ENCODE measurements at places on chromosomes 12 and 14.
A peak's percentile ranks its signal among the peaks of the same experiment; 100 is the strongest.

DNA sequence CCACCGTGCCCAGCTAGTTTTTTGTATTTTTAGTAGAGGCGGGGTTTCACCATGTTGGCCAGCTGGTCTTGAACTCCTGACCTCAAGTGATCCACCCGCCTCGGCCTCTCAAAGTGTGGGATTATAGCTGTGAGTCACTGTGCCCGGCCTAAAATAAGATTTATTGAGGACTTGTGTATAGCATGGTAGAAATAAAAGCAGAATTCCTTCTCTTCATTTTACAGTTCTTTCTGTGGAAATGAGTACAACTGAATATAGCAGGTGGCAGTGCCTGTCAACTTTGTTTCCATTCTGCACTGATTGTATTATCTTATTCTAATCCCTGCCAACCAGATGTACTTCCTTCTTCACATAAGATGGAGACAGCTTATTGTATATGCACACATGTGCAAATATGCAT, 41.0 kb downstream of the DIP2B start:
- DNase-seq = no peak

- peak; percentile 30 for DNase-seq
Observed at GRCh38 chr12:85468356-85469157, 188.5 kb downstream of the ALX1 start.

DNA sequence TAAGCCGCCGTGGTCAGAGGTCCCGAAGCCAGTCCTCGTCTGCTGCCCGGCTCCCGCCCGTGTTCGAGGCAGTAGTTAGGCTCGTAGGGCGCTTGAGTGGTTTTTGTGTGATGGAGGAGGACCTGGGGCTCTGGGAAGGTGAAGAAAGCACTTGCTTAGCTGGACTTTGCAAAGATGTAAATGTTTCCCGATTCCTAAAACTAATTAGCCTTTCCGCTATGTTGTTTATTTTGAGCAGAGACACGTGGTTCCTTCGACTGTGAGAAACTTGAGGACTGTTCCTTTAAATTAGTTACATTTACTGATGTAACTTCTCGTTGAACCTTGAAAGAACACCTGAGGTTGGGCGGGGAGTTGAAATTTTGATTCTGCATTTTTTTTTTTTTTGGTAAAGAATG, 33.9 kb downstream of the MIA2 start:
- DNase-seq = no peak

GRCh38 chr14:75961662-75962061, 20.1 kb downstream of the TGFB3 start:
- no peak for DNase-seq

- no peak for DNase-seq
Observed at GRCh38 chr14:22012452-22012851, 338.8 kb upstream of the OR4E1 start.

GRCh38 chr12:90234472-90234871, 525.8 kb upstream of the ATP2B1 start:
- no peak for DNase-seq

GRCh38 chr12:60100852-60101251, 505.0 kb downstream of the SLC16A7 start:
- no peak for DNase-seq

GRCh38 chr14:24392325-24393091, 6.3 kb upstream of the NYNRIN start:
- DNase-seq = no peak

- DNase-seq = peak; percentile 58
Observed at GRCh38 chr14:33475623-33476022, 475.3 kb downstream of the EGLN3 start.

- DNase-seq = no peak
Observed at GRCh38 chr14:93772263-93772662, 16.0 kb downstream of the PRIMA1 start.

DNA sequence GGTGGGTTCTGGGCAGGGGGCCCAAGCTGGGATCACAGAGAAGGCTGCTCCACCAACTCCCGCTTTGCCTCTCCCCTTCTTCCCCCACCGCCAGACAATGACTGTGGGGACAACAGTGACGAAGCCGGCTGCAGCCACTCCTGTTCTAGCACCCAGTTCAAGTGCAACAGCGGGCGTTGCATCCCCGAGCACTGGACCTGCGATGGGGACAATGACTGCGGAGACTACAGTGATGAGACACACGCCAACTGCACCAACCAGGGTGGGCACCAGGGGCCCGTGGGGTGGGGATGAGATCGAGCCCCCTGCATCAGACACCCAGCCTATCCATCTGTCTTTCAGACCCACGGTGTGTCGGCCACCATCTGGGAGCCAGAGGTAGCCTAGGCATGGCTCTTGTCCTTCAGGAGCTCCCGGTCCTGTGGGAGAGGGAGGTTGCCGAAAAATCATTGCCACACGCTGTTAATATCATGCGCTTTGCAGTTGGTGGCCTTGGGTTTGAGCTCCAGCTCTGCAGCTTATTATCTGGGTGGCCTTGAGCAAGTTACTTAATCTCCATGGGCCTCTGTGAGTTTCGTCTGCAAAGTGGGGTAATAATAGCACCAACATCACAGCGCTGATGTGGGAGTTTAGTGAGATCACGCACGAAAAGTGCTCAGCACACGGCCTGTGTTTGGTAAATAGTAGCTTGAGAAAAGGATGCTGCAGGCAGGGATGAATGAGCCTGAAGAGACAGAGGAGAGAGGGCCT, 21.8 kb upstream of the LRP1-AS start:
- DNase-seq = no peak

DNA sequence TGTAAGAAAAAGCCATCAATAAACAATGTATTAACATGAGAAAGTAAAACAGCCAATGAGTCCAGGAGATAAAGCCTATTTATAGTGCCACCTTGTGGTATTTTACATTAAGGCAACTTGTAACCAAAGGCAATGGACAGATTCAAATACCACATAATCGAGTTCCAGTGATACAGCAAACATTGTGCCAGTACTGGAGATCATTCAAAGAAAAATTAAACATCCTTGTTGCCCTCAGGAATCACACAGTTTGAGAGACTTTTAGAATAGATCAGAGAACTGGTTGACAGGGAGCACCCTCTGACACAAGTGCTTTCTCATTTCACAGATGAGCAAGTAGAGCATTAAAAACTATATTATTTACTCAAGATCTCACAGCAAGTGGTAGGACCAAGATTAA, 98.1 kb downstream of the DDHD1 start:
- DNase-seq = peak; percentile 14

DNA sequence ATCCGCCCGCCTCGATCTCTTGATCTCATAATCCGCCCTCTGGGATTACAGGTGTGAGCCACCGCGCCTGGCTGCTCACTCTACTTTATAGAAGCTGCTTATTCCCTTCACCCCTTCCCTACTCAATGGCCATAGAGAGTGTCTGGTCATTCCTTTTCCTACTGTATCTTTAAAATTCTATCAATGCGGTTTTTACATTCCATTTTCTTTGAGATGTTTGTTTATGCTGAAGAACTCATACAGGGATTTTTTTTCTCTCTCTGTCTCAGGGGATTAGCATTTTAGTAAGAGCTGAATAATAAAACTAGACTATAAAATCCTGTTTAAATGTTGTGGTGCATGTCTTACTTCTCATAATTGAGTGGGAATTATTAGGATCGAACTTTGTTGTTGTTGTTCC, 218.6 kb upstream of the FOXN3 start:
- DNase-seq = no peak

- DNase-seq = no peak
Observed at GRCh38 chr12:10218021-10218420, 5.3 kb downstream of the GABARAPL1 start.

DNA sequence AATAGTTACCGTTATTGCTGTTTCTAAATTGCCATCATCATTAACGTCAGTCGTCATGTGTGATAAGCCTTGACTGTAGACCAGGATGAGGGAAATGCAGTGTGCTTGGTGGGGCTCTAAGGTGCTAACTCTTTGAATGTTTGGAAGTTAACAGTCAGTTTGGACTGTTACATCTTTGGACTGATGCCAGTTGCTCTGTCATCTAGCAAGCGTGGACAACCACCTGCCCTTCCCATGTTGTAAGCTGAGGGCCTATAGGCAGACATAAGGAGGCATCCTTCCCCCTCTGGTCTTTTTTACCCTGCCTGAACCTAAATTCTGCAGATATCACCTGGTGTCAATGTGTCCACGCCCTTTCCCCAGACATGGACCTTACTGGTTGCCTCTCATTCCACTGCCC, 94.4 kb downstream of the PPP2R5C start:
- no peak for DNase-seq

- no peak for DNase-seq
Observed at GRCh38 chr14:96260341-96260821, 4.4 kb downstream of the BDKRB1 start.

DNA sequence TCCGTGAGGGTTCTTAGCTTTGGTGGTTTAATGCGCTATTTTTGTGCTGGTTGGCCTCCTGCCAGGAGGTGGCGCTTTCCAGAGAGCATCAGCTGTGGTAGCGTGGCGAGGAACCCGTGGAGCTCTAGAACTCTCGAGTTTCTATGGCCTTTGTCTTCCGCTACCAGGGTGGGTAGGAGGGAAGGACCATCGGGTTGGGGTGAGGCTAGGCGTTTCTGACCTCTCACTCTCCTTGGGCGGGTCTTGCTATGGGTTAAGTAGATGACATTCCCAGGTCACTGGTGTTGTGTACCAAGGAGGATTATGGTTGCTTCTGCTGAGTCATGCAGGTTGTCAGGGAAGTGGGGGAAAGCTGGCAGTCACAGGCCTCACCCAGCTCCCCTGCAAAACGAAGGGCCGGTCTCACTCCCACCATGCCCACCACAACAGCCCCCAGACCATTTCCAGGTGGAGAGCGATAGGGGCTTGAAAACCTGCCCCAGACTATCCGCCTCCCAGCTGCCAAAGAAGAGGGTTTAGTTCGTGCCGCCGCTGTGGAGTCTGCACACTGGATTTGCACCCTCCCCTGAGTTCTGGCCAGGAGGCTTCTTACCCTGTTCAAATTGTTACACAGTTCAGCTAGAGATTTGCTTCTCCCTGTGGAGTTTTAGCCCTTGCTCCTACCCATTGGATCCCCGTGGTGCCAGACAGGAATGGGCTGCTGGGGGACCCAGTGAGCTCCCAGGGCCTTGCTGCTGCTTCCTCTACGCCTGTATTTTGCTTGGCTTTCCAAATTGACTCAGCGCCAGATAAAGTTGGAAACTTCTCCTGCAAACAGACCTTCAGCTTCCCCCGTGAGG, 21.9 kb downstream of the RNFT2 start:
- DNase-seq = no peak

DNA sequence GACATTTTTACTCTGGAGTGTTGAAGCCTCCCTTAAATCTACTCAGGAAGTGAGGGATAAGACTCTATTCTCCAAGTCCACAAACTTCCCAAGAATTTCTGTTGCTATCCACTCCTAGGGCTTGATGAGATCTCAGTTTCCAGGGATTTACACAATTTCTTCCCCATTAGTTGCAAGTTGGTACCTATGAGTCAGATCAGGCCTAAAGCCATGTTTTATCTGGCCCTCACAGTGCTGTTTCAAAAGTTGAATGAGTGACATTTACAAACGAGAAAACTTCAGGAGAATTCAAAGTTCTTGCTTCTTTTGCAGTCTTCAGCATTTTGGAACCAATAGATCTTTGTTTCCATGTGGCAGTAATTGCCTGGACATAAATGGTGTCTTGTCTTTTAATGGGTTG, 156.4 kb upstream of the SYT10 start:
- no peak for DNase-seq

DNA sequence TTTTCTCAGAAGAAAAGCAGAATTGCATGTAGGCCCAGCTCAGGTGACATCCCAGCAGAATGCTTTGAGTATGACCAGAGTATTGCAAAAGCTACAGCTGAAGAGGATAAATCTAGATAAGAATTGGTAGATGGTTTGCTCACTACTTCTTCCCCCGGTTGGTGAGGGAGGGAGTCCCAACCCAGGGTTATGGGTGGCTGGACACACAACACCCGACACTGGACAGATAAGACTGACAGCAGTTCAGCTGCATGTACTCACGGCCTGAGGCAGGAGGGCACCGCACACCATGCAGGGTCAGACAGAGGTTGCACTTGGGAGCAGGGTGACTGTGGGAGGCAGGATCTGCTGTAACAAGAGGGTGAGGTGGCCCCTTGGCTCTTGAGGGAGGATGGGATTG, 1.7 kb upstream of the CLEC4C start:
- DNase-seq = no peak

DNA sequence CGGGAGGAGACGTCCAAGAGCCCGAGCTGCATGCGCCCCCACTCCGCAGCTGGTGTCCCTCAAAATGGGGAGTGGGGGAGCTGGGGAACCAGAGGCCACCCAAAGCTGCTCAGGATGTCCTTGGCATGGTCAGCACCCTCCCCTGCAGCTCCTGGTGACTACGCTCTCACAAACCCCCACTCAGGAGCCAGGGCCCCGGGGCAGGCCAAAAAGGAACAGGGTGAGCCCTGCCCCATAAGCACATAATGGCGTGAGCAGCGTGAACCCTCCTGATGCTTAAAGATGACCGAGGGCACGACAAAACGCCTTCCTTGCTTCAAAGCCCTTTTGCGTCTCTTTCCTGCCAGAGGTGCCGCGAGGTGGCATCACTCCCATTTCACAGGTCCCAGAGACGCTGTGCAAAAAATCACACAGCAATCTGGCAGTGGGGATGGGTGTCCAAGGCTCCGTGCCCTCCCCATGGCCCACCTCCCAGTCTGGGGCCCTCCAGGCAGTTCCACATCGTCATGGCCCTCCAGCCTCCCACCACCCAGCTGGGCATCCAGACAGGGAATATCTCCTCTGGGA, 13.5 kb downstream of the NCOR2 start:
- DNase-seq = no peak

- DNase-seq = no peak
Observed at GRCh38 chr12:105164068-105164467, 56.5 kb downstream of the WASHC4 start.

DNA sequence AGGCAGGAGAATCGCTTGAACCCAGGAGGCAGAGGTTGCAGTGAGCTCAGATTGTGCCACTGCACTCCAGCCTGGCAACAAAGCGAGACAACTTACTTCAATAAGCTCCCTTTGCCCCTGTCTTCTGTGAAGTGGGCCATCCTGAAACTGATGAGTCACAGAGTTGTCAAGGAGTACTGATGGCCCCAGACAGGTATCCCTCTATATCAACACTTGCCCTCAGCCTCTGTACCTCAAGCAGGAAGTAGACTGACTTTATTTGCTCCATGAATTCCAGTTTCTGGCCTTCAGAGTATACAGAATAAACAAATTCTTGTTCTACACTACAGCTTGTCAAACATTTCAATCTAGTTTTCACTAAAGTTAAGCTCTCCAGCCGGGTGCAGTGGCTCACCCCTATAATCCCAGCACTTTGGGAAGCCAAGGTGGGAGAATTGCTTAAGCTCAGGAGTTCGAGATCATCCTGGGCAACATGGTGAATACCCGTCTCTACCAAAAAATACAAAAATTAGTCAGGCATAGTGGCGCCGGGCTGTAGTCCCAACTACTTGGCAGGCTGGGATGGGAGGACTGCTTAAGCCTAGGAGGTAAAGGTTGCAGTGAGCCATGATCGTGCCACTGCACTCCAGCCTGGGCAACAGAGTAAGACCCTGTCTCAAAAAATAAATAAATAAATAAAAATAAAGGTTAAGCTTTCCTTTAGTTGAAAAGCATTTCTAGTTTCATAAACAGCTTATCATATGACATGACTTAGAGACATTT, 16.4 kb upstream of the LRP10 start:
- DNase-seq = no peak

- DNase-seq = no peak
Observed at GRCh38 chr14:51996148-51996746, 6.9 kb downstream of the RTRAF start.
